ENCODE measurements at places on chromosomes 12 and 14.

DNA sequence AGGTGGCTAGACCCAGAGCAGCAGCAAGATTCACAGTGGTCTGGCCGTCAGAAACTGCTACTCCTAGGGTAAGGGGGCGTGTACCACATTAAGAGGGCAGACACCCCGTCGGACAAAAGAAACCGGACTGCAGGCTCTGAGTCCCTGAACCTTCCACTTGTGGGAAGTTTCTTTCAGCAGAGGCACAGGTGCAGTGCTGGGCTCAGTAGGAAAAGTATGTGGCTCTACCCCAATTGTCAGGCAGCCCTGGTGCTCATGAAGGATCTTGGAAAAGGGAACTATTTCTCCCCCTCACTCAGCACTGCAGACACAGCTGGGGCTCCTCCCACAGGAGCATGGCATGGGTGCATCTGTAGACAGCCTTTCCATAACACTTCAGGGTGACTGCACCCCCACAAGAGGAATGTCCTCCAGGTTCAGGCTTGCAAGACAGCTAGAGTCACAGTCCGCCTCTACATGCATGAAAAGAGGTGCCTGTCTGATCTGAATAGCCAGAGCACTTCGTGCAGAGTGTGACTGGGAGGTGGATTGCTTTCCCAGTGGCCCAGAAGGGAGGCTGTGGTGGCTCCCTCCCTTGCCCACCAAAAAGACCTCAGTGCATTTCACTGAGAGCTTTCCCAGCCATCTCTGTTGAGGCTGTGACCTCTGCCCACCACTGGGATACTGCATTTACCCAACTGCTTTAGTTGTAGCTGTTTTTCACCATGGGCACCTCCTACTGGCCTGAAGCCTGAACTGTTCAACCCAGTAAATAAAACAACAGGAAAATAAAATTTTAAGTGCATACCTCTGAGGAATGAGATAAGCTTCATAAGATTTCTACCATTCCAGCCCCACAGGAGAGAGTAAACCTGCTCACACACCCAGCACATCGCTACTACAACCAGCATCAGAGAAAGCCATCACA lies 14.2 kb downstream of the CEP128 start:
- DNase-seq: no peak

DNA sequence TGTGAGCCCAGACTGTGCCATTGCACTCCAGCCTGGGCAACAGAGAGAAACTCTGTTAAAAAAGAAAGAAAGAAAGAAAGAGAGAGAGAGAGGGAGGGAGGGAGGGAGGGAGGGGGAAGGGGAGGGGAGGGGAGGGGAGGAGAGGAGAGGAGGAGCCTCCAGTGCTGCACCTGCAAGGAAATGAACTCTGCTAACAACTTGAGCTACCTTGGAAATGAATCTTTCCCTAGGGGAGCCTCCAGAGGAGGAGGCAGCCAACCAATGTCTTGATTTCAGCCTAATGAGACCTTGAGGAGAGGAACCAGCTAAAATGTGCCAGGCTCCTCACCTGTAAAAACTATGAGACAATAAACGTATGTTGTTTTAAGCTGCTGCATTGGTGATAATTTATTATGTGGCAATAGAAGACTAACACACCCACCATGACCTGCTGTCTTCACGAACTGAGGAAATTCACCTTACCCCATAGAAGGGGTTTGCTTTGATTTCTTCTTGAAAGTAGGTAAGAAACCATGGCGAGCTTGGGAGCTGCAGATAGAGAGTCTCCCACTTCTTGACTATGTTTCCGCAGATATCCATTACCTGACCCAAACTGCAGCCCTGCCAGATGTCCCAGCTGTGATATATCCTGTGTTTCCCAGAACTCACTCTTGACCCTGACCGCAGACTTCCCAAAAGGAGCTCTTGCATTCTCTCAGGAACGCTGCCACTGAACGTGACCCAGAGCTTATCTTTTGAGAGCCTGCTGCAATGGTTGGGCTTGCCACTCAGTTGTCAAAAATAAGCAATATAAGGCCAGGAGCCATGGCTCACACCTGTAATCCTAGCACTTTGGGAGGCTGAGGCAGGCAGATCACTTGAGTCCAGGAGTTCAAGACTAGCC lies 31.5 kb upstream of the TMPO start:
- no peak for DNase-seq

DNA sequence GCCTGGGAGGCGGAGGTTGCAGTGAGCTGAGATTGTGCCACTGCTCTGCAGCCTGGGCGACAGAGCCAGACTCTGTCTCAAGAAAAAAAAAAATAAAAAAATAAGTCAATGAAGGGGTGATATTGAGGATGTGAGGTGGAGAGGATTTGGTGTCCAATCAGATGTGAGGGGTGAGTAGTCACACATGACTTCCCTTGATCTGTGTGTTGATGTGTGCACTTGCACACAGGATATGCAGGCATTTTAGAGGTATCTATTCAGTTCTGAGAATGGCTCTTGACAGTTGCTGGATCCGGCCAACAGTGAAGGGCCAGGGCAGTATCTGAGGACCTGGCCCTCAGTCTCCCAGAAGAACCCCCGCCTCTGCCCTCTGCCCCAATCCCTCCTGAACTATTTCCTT lies 7.8 kb upstream of the SP7 start:
- DNase-seq: no peak

GRCh38 chr14:70803321-70804310 lies 5.7 kb downstream of the MAP3K9 start:
- DNase-seq: no peak
